ENCODE measurements at places on chromosomes 2 and 18.

- no peak for DNase-seq
Measured at GRCh38 chr2:234204480-234204879, 154.0 kb downstream of the SPP2 start.

DNA sequence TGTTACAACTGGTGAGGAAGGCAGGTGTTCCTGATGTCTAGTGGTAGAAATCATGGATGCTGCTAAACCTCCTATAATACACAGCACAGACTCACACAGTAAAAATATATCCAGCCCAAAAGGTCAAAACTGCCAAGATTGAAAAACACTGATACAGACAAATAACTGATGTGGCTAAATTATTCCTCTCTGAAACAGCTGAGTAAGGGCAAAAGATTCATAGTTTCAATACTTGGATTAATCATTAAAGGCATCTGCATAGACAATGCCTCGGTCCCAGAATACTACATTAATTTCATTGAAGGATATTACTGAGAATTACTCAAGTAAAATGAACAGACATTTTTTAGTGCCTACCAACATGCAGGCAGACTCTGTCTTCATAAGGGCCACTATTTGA is 180.7 kb upstream of the CRIM1 start:
- DNase-seq = no peak

DNA sequence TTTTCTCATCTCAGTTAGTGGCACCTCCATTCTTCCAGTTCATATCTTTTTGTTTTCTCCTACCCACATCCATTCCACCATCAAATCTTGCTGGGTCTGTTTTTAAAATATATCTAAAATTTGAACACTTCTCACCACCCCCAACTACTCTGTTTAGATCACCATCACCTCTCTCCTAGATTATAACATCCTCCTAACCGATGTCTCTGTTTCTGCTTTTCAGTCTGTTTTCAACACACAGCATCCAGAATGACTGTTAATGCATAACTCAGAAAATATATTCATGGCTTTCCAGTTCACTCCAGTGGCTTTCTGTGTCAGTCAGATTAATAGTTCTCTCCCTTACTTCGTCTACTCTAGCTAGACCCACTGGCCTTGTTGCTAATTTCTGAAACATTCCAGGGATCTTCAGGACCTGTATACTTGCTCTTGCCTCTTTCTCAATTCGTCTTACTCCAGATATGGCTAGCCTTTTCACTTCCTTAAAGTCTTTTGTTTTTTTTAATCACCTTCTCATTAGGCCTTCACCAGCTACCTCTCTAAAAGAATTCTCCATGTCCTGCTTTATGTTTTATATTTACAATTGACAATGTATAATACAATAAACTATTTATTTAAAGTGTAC is 105.3 kb downstream of the COMMD1 start:
- DNase-seq = no peak

DNA sequence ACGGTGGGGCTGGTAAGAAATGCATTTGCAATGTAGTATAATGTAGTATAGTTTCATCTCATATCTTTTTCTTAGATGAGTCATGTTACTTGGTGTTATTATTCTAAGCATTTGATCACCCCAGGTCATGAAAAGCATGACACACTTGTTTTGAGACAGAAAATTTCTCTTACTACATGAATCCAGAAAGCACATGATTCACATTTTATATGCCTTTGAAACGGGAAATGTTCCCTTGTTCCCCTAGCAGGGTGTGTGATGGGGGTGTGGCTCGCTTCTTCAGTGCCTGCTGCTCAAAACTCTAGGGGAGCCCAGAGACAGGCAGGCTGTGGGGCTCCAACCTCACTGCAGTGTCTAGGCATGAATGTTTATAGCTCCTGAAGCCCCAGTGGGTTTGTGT is 116.0 kb upstream of the RAB27B start:
- DNase-seq = no peak

DNA sequence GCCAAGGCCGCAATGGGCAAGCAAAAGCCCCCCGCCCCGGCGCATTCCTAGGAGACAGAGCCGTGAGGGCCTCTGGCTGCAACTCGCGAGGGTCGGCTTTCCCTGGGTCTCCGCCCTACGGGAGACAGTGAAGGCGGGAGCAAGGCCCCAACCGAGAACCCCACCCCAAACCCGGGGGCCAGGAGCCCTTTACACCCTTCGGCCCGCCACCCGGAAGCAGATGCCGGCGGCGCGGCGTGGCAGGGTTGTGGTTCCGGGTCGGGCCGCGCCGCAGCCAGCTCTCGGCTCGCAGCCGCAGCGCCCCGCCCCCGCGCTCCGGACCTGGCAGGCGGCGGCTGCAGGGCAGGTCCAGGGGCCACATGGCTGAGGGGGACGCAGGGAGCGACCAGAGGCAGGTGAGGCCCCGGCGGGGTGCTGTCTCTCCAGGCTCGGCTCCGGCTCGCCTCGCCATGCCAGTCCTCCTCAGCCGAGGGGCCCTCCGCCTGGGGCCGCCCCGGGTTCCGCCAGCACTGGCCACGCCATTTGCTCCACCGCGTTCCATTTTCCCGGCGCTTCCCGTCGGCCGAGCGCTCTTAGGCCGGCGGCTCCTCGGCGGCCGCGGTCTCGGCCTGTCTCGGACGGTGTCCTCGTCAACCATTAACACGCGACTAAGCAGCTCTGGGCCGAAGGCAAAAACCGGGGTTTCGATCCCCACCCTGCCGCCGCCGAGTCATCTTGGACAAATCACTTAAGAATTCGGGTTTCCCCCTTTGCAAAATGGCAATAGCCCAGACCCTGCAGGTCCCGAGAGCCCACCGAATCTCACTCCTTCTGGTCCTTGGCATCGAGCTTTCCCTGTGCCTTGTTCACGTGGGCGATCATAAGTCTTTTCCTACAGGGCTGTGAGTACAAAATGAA is at the start of gene IMPACT:
TSS of gene IMPACT (plus strand) at position 273 of the 897 bp plus-strand sequence. CDS start at position 360, 87 bp downstream.
- peak; percentile 77 for DNase-seq

DNA sequence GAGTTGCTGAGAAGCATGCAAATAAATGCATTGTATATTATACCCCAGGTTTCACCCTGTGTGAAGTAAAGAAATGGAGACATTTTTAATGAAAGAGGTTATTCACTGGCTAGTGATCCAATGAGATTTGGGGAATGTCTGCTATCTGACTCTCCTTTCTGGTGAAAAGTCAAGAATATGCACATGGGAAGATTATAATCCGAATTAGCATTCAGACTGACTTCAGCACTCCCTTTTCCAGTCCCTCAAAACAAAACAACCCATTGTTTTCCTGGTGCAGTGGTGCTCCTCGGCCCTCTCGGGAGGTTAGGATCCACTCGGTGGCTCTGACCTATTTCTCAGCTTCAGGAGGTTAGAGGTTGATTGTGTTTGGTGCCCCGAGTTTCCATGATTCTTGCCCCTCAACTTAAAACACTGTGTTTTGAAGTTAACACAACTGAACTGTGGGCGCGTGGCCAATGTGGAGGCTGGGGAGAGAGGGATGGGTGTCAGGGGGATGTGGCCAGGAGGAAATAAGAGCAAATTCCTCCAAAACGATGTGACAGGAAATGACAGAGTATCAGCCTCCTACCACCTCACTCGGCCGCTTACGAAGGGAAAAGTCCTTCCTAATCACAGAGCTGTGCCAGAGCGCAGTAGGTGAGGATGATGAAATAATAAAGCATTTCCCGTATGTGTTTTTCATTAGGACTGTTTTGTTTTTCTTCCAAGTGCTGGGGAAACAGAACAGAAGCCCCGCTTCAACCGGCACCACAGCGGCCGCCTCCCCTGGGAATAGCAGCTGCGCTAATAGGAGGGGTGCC is 440.1 kb downstream of the MTX2 start:
- DNase-seq = no peak

DNA sequence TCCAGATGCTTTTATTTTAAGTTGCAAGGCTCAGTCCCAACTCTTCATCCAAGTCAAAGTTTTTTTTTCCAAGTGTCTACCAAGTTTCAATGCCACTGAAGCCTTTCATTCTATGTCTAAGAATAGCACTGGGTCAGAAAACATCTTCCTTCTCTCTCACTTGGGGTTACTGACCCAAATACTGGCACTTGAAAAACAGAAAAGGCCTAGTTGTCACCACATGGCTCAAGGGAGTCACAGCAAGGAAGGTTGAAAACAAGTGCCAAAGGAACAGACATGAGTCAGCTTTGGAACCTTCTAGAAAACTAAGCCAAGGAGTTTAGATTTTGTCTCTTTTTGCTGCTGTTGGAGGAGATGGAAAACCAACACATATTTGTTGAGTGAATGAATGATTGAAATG is 146.5 kb downstream of the COPS8 start:
- DNase-seq = no peak

DNA sequence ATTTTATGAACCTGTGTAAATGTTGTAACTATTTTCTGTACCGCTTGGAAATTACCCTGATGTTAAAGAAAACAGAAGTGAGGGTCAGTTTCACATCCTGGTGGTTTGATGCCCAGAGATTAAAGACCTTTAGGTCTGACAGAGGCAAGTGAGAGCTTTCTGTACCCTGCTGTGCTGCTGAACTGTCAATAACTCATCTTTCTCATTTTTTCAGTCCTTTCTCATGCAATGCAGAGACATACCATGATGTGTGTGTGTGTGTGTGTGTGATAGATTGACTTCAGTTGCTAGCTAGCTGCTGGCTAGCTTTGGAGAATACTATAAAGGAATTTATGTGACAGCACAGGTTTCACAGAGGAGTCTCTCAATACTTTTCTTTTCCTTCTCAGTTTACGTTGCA is 2025.6 kb upstream of the LRRTM1 start:
- no peak for DNase-seq

DNA sequence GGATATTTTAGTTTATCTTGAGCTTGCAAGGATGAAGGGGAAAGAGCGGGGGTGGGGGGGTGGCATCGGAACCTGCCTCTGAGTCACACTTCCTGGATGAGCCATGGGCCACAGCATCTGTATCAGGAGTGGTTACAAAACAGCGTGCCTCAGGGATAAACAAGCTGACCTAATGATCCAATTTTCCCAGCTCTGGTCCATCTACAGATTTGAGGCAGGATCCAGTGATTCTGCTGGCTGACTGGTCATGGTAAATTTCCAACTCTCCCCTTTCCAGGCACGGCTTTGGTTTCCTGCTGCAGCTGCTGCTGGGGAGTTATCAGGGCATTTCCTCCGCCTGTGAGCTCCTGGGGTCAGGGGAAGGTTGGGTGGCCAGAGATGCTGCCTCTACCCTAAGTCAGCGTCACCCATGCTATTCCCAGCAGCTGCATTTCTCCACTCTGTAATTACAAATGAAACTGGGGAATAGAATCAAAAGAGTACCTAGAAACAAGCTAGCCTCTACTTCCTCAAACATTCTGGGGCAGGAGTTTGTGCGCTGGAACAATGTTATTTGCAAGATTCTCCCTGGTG is 4.7 kb upstream of the HPCAL1 start:
- DNase-seq = no peak

GRCh38 chr2:51145761-51146160 is 113.8 kb upstream of the NRXN1 start:
- DNase-seq = no peak

DNA sequence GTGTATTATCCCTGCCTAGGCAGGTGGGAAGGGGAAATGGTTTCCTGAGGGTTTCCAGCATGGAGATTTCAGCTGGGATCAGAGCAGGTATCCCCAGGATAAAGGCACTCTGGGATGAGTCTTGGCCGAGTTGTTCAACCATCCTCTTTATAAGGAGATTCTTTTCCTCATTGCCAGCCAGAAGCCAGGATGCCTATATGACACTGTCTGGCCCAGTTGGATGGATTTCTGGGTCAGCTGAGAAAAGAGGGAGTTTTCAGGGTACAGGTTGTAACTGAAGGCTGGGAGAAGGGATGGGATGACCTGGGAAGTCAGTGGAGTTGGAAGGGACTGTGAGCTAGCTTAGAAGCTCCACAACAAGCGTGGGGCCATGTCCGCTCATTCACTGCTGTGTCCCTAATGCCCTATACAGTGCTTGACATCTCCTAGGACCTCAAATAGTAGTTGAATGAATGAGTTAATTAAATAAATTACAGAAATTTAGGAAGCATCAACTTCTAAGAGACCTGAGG is 8.3 kb downstream of the RHOB start:
- DNase-seq = no peak

- no peak for DNase-seq
Measured at GRCh38 chr2:194289712-194290346, 1367.2 kb upstream of the SLC39A10 start.

DNA sequence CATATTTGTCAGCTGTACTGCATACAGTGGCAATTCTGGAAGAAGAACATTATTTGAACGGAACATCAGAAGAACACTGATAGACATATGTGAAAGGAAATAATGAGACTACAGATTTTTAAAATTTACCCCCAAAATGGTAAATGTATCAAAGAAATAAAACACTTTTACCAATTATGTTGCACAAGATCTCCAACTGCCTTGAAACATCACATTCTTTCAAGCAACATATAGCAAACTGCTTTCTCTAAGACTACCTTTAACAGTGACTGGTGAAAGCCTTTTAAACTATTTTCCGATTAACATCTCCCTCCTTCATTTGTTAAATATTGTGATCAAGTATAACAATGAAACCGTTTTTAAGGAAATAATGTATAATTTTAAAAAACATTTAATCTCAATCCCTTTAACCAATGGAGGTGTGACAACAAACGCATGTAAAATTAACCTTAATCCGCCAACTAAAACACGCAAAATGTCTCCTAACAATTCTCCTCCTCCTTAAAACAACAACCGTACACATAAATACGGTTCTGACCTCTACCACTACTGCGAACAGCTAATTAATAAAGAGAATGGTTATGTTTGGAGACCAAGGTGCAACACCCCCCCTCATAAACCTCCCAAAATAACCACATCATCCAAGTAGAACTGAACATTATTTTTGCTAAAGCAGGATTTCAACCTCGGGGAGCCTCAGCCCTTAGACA is 2.4 kb downstream of the FBXO11 start:
- DNase-seq = no peak

GRCh38 chr2:96549967-96550786 is 13.6 kb downstream of the ARID5A start:
- no peak for DNase-seq

- DNase-seq = no peak
Measured at GRCh38 chr2:46666754-46667153, 187.4 kb downstream of the TMEM247 start.

- DNase-seq = no peak
Measured at GRCh38 chr2:24515831-24516230, 24.8 kb downstream of the NCOA1 start.

DNA sequence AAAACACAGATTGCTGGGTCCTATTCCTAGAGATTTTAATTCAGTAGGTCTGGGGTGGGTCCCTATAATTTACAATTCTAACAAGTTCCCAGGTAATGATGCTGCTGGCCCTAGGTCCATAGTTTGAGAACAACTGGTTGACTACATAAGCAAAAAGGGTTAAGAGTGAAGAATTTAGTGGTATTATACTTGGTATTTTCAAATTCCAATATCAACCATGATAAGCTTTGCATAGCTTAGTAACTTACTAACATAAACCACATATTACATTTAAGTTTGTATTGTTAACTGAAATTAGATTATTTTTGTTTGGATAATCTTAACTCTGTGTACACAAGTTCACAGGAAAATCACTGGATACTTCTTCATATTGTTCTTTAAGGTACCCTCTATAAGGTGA is 862.9 kb upstream of the ACVR2A start:
- no peak for DNase-seq
